ENCODE measurements at places on chromosomes 3 and 15. TPM values are rescaled to one million over a fixed set of nuclear protein-coding genes. Genes with fewer than 3 reads are reported as not detected.

GRCh38 chr15:36595611-36596010 lies 16.2 kb downstream of the CDIN1 start:
- no peak for DNase-seq

DNA sequence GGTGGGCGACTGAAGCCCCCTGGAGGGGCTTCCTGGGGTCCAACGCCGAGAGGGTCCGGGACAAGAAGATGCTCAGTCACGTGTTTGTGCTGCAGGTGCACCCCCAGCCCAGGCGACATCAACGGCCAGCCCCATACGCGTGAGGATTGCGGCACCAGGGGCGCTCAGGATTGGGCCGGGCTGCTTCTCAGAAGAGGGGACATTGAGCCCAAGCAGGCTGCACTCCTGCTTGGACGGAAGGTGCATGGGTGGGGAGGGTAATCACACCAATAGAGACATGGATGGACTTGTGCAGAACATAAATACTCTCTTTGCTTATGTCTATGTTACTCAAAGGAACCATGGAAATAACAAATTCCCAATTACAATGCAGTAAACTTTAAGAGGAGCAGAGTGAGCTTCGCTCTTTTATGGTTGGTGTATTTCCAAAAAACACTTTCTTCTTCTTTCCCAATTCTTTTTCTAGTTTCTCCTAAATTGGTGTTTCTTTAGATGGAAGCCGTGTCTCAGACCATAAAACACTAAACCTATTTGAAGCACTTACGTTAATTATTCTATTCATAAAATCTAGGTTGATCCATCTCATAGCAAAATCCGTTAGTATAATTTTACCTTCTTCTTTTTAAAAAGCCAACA lies 182.7 kb downstream of the GOLGA6L6 start:
- DNase-seq, result no peak

- DNase-seq, result no peak
Observed at GRCh38 chr3:64361962-64362735, 136.9 kb upstream of the PRICKLE2 start.

DNA sequence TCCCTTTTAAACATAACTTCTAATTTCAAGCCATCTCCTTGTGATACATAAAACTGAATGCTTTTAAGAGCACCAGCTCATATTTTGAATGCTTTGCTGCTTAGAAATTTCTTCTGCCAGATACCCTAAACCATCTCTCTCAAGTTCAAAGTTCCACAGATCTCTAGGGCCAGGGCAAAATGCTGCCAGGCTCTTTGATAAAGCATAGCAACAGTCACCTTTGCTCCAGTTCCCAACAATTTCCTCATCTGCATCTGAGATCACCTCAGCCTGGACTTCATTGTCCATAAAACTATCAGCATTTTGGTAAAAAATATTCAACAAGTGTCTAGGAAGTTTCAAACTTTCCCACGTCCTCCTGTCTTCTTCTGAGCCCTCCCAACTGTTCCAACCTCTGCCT lies 17.5 kb downstream of the OSTN start:
- DNase-seq, result no peak

- DNase-seq, result no peak
Observed at GRCh38 chr3:8848696-8849131, 79.3 kb upstream of the OXTR start.

- no peak for DNase-seq
Observed at GRCh38 chr3:154316974-154317767, 7.1 kb downstream of the DHX36 start.

- no peak for DNase-seq
Observed at GRCh38 chr15:95758451-95758850, 572.0 kb upstream of the NR2F2 start.

DNA sequence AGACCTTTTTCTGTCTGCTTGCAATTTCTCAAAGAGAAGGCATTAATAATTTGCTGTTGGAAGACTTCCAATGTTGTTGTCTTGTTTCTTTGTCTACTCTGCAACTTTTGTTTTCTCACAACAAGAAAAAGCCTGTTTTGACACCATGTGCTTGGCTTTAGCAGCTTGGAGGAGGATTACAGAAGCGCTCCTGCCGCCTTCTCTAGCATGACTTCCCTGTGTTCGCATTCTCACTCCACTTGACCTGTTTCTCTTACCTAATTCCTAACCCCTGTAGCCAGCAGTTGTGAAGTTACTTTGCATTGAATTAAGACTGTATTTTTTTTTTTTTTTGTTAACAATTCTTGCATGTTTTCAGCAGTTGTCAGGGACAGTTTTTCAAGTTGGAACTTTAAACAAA lies 235.3 kb upstream of the GOLIM4 start:
- DNase-seq, result no peak

The SAMD7 gene
- not detected for total RNA-seq

DNA sequence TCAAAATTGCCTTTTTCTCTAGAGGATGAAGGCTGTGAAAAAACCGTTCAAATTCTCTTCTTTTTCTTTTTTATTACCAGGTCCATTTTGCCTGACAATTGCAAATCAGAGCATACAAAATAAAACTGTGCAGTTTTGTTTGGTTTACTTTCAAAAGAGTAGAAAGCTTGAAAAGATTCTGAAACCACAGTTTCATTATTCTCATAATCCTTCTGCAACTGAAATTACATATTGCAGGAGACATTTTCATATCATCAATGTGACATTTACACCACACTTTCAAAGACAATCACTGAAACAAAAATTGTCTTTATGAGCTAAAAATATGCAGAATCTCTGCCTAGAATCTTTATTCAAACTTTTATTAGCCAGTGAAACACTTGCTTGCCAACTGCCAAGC lies 296.4 kb upstream of the TPRG1 start:
- DNase-seq, result no peak
